Anterior cingulate cortex (tissue), 58 donors: ENCODE measurements at places on chromosomes 12 and 14.

GRCh38 chr14:75487155-75487671 is 35.1 kb upstream of the BATF start:
- DNase-seq, result no peak

DNA sequence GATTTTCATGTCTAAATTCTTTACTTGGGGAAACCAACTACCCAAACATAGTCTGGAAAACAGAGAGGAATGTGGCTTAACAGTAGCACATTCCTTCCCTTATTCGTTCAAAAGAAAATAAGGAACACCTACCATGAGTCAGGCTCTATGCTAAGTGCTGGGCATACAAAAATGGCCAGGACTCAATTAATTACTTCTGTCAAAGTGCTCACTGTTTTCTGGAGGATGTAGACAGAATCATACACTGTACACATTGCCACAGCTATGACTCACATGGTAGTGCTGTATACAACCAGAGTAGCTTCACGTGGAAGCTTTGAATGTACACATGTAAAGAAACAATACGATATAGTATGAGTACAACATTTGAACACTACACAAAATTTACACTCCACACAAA is 50.1 kb downstream of the SLC25A21 start:
- DNase-seq, result no peak

- no peak for DNase-seq
Observed at GRCh38 chr14:35865611-35866324, 39.6 kb downstream of the BRMS1L start.

GRCh38 chr12:110289044-110289710 is 8.1 kb downstream of the ATP2A2 start:
- no peak for DNase-seq

DNA sequence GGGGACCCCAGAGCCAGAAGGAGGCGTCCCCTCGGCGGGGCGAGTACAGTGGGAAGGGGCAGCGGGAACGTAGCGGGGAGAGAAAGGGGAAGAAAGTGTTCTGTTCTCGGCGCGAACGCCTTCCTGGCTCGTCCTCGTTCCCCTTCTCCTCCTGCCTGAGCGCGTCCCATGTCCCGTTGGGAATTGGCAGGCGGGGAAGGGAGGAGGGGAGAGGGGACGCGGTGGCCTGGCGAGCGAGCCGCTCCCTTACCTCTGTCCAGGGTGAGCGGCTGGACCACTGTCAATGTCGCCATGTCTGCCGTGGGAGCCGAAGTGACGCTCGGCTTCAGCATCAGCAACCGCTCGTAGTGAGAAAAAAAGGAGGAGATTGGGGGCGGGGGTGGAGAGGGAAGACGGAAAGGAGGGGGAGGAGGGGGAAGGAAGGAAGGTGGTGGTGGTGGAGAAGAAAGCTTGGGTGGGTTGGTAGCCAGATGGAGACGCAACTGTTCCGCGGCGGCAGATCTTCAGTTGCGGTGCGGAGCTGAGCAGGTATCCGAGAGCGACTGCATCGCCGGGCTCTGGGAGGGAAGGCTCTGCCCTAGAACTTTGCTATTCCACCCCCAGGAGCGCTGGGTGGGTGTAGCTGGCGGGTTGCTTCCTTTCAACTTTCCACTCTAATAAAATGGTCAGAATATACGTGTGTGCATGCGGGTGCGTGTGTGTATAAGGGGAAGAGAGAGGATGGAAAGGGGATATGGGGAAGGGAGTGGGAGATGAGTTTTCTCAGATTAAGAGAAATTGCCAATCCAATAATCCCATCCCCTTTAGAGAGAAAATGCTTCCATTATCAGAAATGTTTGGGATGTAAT is at the start of gene LIN7A:
Gene LIN7A (minus strand): TSS at position 544 of the 848 bp plus-strand sequence. CDS start 212 bp downstream, at position 332.
- peak; percentile 52 for DNase-seq
